ENCODE measurements at places on chromosomes 1 and 21.

DNA sequence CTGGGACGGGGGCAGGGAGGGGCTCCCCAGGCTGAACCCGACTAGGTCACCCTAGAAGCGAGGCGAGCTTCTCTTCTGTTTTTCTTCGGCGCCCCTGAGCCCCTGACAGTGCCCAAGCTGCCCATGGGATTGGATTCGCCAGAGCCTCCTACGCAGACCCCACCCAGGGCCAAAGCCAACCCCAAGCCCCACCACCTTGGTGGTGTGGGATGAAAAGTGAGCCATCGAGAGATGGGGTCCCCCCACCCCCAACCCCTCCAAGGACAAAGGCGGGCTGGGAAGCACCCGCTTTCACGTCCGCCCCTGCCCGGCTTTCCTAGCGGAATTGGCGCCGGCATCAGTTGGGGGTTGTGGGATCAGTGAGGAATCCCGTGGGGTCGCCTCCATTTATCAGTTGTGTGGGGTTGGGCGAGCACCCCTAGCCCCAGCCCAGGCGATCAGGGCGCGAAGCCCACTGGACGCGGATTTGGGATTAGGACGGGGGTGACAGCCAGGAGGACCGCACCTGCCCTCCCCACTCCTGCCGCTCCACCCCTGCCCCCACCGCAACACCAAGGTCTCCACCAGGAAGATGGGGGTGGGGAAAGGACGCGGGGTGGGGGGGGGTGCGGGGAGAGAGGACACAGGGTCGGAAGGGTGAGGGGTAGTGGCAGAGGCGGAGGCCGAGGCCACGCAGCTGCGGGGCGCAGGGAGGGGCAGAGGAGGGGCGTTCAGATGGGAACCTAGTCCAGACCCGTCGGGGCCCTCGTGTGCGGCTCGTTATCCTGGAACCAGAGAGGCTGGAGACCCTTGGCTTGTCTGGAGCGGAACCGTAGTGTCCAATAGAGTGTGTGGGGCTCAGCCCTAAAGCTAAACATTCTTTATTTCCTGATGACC is 4.4 kb downstream of the TSPEAR start:
- no peak for DNase-seq

- DNase-seq, result peak; percentile 82
Measured at GRCh38 chr1:177984136-177984525, 14.3 kb upstream of the SEC16B start.

DNA sequence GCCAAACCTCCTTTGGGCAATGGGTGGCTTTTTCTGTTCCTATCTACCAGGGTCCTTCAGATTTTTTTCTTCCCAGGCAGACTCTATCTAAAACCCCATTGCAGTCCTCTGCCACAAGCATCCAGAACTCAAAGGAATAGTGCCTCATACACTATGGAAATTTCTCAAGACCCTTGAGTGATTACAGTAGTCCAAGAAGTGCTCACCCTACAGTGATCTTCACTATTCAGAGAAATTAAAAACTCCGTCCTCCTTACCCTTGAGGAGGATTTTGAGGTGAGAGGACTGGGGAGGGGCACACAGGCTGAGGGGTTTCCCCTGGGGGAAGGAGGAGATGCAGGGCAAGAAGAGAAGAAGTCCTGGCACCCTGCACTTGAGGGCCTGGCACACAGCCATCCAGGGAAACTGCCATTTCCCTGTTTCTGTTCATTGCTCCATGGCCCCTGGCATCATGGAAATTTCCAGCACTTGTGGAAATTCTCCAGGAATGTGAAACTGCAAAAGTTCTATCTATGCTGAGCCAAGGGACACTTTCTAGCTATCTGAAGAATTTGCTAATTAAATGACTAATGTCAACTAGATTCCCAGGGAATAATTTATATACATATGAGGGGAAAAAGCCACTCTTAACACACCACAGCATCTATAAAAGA is 102.5 kb upstream of the ATP1B1 start:
- DNase-seq, result no peak

GRCh38 chr1:59857679-59858354 is 43.1 kb downstream of the HOOK1 start:
- DNase-seq, result no peak

GRCh38 chr1:90200646-90201205 is 205.8 kb downstream of the ZNF326 start:
- DNase-seq, result no peak

DNA sequence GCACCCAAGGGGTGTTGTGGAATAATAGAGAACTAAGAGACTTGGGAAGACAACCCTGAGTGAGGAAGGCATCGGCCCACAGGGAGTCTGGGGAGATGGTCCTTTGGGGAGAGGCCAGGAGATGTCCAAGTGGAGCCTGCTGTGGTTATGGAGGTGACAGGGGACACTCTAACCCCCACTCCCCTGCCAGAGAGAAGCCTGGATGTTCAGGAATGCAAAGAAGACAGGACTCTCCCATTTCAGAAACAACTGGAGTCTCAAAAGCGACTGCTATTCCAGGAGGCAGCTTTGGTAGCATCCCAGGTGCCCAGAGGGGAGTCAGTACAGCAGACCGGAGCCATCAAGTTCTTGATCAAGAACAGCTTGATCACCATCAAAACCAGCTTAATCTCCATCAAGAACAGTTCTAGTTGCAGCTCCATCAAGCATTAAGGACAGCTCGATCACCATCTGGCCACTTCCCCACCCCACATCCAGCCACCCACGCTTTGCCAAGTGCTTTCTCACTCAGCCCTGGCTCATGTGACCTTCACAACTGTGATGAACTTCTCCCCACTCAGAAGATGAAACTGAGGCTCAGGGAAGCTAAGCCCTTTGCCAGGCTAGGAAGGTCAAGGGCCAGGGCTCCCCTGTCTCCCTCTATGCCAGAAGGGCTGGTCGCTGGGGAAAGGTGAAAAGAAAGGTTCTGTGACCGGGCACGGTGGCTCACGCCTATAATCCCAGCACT is 743 bp downstream of the CD52 start:
- no peak for DNase-seq

GRCh38 chr1:16946646-16947045 is 24.9 kb downstream of the CROCC start:
- no peak for DNase-seq

GRCh38 chr1:193971595-193971994 is 785.2 kb upstream of the B3GALT2 start:
- DNase-seq, result no peak

DNA sequence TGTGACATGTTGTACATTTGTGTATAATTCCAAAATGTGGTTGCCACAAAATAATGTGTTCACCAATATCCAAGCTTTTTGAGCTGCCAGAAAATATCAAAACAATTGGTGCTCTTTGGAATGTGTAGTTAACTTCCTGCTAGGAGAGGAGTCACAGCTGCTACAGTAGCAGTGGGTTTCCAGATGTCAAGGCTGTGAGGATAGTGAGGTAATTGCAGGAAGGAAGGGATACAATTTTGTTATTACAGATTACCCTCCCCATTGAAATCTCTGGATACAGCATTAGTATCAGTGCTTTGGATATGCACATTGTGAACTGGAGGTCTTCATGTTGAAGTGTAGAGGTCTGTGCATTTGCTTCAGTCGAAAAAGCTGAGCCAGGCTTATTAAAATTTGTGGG is 253.2 kb downstream of the PTPRC start:
- no peak for DNase-seq

GRCh38 chr1:21305155-21305899 is 15.1 kb upstream of the ECE1 start:
- DNase-seq, result no peak

- DNase-seq, result no peak
Measured at GRCh38 chr1:66296951-66297350, 237.0 kb upstream of the SGIP1 start.

GRCh38 chr1:203643213-203644045 is 16.8 kb downstream of the ATP2B4 start:
- DNase-seq, result peak; percentile 13

GRCh38 chr1:85816606-85817005 is 108.4 kb upstream of the ZNHIT6 start:
- DNase-seq, result no peak

GRCh38 chr1:239897458-239897857 is 194.2 kb upstream of the FMN2 start:
- no peak for DNase-seq

DNA sequence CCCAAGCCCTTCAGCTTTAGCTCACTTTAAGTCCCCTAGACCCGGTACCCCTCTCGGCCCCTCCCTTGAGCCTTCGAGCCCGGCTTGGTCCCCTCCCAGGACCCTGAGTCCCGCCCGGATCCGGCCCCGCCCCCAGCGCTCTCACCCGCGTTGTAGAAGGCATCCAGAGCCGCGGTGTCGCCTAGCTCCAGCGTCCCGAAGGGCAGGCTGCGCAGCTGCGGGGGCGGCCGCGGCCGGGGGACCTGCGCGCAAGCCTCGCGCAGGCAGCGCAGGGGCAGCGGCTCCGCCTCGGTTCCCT is 699 bp downstream of the MAP3K6 start:
- DNase-seq, result peak; percentile 70

DNA sequence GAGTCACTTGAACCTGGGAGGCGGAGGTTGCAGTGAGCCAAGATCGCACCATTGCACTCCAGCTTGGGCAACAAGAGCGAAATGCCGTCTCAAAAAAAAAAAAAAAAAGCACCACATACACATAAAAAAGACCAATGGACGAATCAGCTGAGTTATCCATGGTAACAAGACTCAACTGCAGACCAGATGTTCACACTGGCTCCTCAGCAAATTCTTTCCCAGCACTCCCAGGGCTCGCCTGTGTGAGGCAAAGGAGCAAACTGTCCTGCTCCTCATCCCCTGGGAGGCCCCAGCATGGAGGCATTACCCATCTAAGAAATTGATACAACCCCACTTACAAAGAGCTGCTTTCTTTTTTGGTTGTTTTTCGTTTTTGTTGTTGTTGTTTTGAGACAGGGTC is 3.1 kb downstream of the TMEM234 start:
- DNase-seq, result no peak

DNA sequence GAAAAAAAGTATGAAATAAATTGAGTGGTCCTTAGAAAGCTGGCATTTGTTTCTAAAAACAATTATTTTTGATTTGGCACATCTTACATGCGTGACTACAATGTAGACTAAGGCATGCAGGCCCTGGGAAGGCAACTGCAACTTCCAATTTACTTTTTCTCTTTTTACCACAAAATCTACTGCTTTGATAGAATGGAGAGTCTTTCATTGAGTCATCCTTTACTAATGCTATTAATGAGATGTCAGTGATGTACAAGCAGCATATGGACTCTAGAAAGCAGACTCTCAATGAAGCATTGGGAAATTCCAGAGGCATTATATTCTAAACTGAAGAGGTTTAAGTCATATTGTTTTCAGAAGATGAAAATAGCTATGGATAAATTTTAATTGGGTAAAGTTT is 29.6 kb upstream of the PRRX1 start:
- no peak for DNase-seq

- peak; percentile 74 for DNase-seq
Measured at GRCh38 chr1:234970401-234970730, 158.3 kb downstream of the TOMM20 start.

- peak; percentile 82 for DNase-seq
Measured at GRCh38 chr1:10679496-10680220, 116.8 kb downstream of the CASZ1 start.

GRCh38 chr1:233138788-233139585 is 156.5 kb downstream of the PCNX2 start:
- no peak for DNase-seq

- DNase-seq, result no peak
Measured at GRCh38 chr1:90474158-90474557, 242.9 kb downstream of the BARHL2 start.

DNA sequence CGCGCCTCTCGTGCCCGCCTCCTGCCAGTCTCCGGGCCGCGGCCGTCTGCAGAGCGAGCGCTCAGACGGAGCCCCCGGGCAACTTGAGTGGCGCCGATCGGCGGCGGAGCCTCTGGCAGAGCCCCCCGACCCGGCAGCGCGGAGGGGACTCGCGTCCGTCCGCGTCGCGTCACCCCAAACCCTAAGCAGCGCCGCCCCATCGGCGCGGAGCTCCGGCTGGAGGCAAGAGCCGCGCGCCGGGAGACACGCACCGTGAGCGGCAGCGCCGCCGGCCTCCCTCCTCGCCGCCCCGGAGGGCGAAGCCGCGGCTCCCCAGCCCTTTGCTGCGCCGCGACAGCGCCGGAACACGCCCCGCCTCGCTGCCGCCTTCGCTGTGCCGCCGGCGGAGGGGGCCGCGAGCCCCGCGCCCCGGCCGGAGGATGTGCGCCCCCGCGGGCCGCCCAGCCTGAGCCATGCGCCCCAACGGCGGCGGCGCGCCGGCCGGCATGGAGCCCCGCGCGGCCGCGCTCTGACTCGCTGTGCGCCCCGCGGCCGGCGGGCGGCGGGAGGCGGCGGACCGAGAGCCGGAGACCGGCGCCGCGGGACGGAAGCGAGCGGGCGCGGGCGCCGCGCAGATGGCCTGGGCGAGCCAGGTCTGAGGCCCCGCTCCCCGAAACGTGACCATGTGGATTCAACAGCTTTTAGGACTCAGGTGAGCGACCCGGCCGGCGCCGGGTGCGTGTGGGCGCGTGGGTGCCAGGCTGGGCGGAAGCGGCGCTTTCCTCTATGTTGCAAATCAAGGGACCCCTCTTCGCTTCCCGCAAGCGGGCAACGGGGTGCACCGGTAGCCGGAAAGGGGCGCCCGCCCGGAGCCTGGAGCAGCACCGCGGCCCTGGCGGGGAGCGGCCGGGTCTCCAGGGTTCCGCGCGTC is 610 bp downstream of the AJAP1 start:
- DNase-seq, result peak; percentile 1

DNA sequence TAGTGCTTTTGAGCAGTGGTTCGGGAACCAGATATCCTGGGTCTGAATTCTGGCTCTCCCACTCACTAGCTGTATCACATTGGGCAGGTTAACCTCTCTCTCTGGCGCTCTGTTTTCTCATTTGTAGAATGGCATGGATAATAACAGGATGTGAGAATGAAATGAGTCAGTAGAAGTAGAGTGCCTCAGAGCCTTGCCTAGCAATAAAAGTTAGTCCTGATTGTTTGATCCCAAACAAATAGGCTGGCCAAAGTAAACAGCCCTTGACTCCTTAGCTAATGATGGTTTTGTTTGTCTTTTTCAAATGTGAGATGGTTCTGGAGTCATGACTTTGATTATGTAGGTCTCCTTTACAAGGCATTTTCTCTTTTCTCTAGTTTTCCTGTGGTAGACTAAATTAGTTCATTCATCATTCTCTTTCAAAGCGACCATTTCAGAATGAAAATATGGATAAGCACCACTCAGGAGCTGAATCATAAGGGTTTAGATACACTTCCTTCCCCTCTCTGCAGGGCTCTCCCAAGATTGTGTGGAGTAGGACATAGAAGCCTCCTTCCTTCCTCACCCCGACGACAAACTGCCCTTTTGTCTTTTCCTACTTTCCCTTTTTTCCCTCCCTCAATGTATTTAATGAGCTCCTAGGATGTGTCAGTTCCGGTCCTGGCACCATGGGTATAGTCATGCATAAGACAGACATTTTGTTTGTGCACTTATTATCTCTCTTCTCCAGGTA is 23.1 kb downstream of the KIAA0040 start:
- no peak for DNase-seq

GRCh38 chr1:45643978-45644377 is 20.1 kb upstream of the CCDC17 start:
- no peak for DNase-seq
